Tibial nerve (tissue), 4 donors: ENCODE measurements at places on chromosomes 6 and 20. TPM values are rescaled to one million over a fixed set of nuclear protein-coding genes. Genes with fewer than 3 reads are reported as not detected.

GRCh38 chr6:39421383-39422225, 99.1 kb upstream of the KCNK16 start:
- DNase-seq: no peak

- peak; percentile 28 for DNase-seq
Observed at GRCh38 chr20:58597249-58597891, 53.7 kb upstream of the STX16 start.

- no peak for DNase-seq
Observed at GRCh38 chr20:36895036-36895435, 19.1 kb downstream of the TLDC2 start.

- DNase-seq: no peak
Observed at GRCh38 chr6:76441875-76442274, 369.4 kb upstream of the IMPG1 start.

GRCh38 chr6:53544217-53544469, 758 bp downstream of the GCLC start:
- no peak for DNase-seq

DNA sequence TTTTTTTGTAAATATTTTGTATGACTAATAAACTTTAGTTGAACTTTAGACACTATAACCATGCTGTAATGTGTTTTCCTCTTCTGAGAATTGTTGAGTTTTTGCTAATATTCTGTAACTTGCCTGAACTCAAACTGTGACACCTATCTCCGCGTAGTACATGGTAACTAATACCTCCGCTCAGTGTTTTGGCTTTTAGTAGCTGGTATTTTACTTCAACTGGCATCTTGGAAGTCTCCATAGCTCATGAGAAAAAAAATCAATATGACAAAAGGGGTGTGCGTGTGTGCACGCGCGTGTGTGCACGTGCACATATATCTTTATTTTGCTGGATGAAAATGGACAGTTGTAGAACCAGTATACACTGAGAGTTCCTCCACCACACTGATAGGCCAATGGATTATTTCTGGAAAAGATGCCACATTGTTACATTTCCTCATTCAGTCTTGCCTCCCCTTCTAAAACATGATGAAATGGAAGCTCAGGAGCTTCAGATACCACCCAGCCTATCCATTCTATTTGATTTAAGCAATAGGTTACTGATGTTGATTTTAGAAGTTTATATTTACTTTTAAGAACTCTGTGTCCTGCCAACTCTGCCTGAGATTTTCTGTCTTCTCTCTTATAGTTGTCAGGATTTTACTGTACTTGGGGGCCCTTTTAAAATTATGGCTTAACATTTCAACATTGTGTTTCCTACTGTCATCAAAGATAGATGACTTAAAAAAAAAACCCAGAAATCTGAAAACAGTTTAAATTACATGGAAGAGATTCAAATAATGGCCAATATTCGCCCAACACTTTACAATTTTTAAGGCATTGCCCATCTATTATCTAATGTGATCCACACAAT, 16.3 kb upstream of the ADGRG6 start:
- DNase-seq: no peak

GRCh38 chr6:79719248-79719960, 88.3 kb downstream of the SH3BGRL2 start:
- DNase-seq: no peak

GRCh38 chr20:2879146-2879545, 5.9 kb downstream of the PTPRA start:
- no peak for DNase-seq

GRCh38 chr6:140039364-140039763, 664.9 kb upstream of the CITED2 start:
- DNase-seq: no peak

DNA sequence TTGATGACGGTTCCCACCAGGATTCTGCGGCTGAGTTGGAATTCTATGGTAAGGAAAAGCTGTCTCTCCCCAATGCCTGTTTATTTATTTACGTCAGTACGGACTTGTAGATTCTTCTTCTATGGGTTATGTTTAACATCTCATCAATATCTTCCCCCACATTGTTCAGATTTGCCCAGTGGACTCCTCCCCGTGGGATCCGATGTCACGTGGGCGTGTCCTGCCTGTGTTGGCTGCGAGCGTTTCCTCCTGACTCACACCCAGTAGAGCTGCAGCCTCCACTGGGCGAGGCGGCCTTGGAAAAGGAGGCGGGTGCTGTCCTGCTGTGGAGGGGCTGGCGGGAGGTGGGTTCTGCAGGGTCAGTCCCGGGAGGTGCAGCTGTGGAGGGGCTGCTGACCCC, 46.8 kb upstream of the SLCO4A1 start:
- DNase-seq: no peak

- DNase-seq: no peak
Observed at GRCh38 chr6:9554806-9555205, 860.1 kb downstream of the TFAP2A start.

DNA sequence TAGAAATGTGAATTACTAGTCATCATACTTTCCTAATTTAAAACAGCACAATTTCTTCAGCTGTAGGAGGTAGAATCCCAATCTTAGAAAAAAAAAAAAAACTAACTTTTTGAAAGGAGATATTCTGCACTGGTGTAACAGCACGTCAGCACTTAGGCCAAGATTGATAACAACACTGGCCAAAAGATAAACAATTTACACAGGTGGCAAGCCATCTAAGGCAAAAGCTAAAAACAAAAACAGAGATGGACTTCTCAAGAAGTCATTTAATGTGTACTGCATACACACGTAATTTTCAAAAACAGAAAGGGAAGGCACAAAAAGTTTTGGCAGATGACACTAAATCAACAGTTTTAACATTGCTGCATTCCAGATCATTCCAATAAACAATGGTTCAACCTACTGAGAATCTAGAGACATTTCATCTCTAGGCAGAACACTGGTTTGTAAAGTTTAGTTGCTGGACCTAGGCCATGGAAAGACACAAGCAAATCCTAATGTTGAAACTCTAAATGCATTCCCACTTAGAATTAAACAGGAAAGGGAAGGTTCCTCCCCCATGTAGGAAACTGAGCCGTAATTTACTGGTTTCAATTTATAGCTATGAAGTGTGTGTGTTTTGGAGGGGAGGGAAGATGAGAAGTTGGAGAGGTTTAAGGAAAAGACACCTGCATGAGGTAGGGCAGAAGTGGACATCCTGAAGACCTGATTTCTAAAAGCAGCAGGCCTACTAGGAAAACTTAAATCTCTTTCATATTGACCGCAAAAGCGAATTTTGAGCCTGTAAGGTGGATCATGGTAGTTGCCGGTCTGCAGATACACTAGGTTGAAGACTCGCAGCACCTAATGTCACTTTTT, 1.3 kb downstream of the GCLC start:
- no peak for DNase-seq

DNA sequence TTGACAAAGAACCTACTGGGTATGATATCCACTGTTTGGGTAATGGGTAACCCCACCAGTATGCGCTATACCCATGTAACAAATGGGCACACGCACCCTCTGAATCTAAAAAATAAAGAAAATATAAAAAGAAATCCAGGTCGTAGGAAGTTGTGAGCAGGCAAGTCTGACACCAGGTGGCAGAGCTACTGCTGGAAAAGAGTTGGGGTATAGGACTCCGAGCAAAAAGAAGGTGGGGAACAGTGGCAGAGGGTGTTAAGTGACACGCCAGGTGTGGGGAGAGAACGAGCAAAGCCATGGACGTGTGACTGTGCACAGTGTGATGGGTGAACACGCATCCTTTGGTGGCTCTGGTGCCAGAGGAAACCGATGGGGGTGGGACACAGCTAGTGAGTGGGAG, 46.7 kb downstream of the NOX3 start:
- DNase-seq: no peak

GRCh38 chr6:139392794-139393193, 18.3 kb upstream of the CITED2 start:
- no peak for DNase-seq

- DNase-seq: no peak
Observed at GRCh38 chr6:17877196-17877894, 110.1 kb downstream of the KIF13A start.

DNA sequence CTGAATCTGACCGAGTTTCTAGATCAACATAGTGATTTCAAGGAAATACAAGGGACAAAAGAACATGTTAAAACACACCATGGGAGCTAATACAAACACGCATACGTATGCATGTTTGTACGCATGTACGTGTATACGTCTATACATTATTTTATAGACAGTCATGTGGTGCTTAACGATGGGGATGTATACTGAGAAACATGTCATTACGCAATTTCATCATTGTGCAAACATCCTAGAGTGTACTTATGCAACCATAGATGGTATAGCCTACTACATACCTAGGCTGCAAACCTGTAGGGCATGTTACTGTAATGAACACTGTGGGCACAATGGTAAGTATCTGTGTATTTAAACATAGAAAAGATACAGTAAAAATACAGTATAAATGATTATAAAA, 25.0 kb upstream of the NELFCD start:
- no peak for DNase-seq

DNA sequence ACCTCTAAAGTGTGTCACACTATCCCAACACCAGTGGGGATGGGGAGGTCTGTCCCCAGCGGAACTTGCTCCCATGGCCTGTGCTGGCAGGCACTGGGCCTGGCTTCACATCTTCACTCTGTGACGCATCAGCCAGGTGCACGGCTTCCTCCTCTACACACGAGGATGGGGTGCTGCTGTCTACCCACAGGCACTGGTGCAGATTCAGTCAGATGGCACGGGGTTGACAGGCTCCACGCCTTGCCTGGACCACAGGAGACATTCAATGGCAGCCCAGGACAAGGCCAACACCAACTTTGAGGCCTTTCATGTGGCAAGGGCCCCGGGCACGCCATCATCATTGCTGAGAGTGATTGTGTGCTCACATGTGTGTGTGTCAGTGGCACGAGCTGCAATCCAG, 92.4 kb downstream of the TMEM242 start:
- no peak for DNase-seq

GRCh38 chr20:11301699-11302098, 616.0 kb upstream of the BTBD3 start:
- no peak for DNase-seq

DNA sequence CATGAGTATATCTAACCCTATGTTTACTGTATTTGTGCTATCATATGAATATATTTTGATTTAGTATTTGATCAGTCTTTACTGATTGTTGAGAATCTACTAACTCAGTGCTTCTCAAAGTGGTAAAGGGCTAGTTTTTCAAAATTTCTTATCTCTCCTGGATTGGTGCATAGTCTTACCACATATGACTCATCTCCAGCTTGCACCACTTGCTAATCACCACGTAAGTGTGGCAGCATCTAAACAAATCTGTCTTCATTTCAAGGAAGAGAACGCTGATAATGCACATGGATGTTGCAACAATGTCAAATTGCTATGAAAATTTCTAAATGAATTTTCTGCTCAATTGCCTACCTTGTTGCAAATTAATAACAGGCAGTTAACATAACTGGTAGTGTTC, 299.5 kb downstream of the PAX1 start:
- no peak for DNase-seq

DNA sequence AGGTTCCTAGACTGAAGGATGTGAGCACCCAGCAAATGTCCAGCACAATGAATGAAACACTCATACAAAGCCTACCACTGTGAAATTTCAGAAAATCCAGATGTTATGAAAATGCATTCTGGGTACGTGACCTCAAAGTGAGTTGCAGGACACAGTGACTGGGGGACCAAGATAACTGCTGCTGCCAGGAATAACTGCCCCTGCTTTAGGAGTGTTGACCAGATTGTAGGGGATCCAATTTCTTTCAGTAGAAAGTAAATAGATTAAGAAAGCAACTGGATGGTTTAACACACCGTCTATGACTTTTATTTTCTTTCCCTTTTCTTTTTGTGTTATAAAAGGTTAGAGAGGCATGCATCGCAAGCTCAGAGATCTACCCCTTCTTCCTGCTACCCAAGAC, 29.5 kb downstream of the MYLK4 start:
- no peak for DNase-seq

DNA sequence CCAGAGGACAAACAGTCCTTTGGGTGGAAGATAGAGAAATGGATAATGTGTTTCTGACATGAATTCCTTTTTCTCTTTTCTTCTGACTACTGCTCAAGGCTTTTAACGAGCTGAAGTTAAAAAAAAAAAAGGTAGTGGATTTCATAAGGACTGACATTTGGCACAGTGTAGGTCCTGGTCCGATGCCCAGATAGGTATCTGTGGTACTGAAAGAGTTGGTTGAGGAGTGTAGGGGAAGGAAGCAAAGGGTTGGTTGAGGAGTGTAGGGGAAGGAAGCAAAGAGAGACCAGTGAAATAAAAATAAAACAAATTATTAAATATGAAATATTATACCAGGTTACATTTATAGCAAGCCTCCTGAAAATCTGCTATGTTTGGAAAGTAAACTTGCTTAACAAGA, 11.8 kb downstream of the UTRN start:
- DNase-seq: no peak

GRCh38 chr20:38128691-38129090, 36.4 kb downstream of the TGM2 start:
- DNase-seq: no peak

DNA sequence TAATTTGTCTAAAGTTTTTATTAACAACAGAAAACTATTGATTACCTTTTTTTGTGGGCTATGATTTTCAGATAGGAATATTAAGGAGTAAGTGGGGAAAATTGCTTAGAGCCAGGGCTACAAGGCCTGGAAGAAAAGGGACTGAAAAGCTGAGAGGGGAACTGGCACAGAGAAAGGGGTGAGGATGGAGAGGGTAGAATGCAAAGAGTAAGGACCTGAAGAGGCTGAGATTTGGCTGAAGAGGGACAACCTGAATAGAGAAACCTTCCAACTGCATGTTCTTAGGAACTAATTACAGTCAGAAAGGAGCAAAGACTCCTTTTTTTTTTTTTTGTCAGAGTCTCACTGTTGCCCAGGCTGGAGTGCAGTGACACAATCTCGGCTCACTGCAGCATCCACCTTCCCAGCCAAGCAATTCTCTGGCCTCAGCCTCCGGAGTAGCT, 16.7 kb downstream of the BTN2A1 start:
- no peak for DNase-seq

DNA sequence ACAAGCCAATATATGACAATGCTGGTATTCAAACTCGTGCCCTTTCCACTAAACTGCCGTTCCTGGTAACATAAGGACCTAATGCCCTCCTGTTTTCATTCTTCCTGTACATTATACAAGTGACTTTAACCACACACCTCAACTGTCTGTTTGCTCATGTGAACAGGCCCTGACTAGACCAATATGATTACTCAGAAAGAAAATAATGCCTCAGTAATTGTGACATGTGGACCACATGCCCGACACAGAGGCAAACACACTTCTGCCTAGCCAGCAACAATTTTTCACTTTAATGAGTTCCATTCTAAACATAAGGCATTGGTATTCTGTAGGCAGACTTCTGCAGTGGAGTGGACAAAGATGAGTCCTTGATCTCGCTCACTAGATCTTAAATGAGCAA, 30.0 kb downstream of the SLC22A16 start:
- DNase-seq: no peak

GRCh38 chr6:101640131-101640530, 246.6 kb downstream of the GRIK2 start:
- no peak for DNase-seq

GRCh38 chr6:150536835-150537234, 62.9 kb upstream of the PLEKHG1 start:
- DNase-seq: no peak

GRCh38 chr20:8678098-8678776, 390.6 kb upstream of the PLCB4 start:
- DNase-seq: no peak

Gene E2F3
- total RNA-seq: 5.1 TPM

Gene SLCO4A1
- 24.3 TPM for total RNA-seq

Gene DSP
- 4.2 TPM for total RNA-seq

Gene GMPR
- 14.1 TPM for total RNA-seq

Gene EYS
- 0.39 TPM for total RNA-seq

Gene TSBP1
- total RNA-seq: not detected

Gene TRIM10
- not detected for total RNA-seq

Gene ADGB
- not detected for total RNA-seq

Gene C6orf52
- total RNA-seq: not detected

Gene FNDC11
- total RNA-seq: 0.21 TPM

Gene JARID2
- total RNA-seq: 26.1 TPM
